Effector memory CD8-positive, alpha-beta T cell (primary cell): ENCODE measurements at places on chromosomes 12 and 14.

GRCh38 chr14:20802341-20803084, at the start of gene RNASE1:
Gene RNASE1, minus strand, starts transcription at chr14:20802844. Its CDS starts 776 bp downstream, at chr14:20802068.
- no peak for DNase-seq

- DNase-seq = no peak
These were observed 92.9 kb upstream of the MAX start for GRCh38 chr14:65195042-65195719.

DNA sequence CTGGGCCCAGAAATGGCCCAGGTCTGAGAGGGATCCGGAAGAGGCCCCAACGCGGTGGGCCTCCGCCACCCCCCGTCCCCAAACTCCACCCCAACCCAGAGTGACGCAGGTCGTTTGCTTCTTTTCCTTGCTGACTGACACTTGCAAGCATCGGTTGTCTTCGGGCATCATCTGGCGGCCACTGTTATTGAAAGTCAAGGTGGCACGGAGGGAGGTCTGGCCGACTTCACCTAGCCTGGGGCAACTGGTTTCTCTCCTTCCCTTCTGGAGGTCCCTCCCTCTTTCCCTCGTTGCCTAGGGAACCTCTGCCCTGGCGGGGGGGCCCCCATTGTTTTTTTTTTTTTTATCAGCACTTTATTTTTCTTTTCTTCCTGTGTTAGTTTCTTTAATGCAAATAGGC, 241.8 kb downstream of the ALG10 start:
- DNase-seq = no peak

- peak; percentile 33 for DNase-seq
These were observed 95.2 kb upstream of the PCED1B start for GRCh38 chr12:46983959-46984841.

DNA sequence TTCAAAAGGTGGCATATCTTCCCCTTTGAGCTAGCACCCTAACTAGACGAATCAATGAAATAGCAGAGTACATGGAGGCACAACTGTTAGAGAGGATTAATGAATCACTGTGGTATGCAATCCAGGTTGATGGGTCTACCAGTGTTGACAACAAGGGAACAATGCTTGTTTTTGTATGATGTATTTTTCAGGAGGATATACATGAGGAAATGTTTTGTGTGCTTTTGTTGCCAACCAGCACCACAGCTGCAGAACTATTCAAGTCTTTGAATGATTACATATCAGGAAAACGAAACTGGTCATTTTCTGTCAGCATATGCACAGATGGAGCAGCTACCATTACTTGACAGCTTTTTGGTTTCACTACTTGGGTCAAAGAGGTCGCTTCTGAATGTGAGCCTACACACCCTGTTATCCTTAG, 142.6 kb downstream of the GPHN start:
- no peak for DNase-seq

DNA sequence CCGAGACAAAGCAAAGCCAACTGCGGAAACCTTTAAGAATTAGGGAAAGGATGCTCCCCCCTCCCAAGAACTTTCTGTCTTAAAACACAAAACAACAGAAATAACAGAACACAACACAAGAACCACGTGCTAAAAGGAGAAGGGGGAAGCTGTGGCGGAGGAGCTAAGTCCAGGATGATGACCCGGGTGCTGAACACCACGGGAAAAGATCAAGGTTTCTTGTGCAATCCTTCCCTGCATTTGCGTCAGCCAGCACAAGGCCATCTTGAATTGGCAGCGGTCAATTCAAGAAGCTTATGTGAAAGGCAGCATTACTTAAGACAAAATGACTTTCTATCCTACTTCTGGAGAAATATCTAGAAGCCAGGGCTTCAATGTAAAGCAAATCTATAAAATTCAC, 11.0 kb upstream of the CREBL2 start:
- DNase-seq = no peak

DNA sequence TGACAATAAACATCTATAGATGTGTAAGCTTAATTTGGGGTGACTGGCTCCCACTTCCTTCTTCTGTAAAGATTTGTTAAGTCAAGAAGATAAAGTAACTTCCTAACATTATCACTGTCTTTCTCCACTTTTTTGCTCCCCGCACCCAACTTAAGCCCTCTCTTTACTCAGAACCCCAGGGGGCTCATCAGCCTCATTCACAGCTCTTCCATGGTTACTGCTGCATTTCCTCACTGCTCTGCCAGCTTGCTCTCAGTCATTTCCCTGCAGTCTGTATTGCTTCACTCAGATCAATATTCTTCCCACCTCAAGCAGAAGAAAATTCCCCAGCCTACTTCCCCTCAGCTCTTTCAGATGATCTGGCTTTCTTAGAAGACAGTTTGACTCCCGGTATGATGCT, 102.0 kb downstream of the PIK3C2G start:
- no peak for DNase-seq

DNA sequence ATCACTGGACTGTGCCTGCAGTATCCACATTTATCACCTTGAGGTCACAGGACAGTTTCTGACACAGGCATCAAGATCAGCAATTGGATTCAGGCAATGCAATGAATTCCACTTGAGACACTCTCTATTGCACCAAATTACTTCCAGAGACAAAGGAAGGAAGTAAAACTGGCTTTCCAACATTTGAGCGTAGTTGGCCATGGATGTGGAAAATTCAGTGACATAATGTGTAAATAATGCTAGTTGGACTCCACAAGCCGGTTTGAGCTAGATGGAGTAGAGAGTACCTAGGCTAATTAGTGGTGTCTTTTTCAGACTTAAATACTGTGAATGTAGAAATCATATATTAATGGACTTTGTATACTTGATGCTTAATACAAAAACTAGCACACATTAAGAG, 168.3 kb upstream of the SYT1 start:
- DNase-seq = no peak

- DNase-seq = no peak
These were observed 69.5 kb upstream of the GNPNAT1 start for GRCh38 chr14:52860910-52861309.

GRCh38 chr14:55389330-55389729, 22.3 kb downstream of the ATG14 start:
- no peak for DNase-seq
